ENCODE measurements at places on chromosomes 3 and 15.

DNA sequence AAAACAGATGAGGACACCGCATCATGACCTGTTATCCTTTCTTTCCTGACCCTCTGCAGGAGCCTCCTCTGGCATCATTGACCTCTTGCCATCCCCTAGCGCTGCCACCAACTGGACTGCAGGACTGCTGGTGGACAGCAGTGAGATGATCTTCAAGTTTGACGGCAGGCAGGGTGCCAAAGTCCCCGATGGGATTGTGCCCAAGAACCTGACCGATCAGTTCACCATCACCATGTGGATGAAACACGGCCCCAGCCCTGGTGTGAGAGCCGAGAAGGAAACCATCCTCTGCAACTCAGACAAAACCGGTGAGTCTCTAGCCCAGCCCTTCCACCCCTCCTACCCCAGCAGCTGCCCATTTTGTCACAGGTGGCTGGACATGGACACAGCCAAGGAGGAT, 218.4 kb upstream of the TRIM42 start:
- DNase-seq = no peak

DNA sequence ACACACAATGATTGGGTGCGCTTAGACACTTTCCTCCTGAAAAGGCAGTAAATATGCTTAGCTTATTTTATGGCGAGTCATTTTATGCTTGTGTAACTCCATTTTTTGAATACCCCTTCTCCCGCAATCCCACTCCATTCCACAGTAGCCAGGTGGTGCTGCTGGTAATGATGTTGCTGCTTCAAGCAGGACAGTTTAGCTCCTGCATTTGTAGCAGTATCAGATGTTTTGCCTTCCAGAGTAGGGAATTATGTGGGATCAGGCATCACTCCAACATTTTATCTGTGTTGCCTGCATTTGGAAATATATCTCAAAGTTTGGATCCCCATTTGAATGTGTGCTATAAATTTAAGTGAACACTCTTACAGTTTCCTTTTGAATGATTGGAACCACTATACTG, 302.1 kb upstream of the SGO1 start:
- no peak for DNase-seq

DNA sequence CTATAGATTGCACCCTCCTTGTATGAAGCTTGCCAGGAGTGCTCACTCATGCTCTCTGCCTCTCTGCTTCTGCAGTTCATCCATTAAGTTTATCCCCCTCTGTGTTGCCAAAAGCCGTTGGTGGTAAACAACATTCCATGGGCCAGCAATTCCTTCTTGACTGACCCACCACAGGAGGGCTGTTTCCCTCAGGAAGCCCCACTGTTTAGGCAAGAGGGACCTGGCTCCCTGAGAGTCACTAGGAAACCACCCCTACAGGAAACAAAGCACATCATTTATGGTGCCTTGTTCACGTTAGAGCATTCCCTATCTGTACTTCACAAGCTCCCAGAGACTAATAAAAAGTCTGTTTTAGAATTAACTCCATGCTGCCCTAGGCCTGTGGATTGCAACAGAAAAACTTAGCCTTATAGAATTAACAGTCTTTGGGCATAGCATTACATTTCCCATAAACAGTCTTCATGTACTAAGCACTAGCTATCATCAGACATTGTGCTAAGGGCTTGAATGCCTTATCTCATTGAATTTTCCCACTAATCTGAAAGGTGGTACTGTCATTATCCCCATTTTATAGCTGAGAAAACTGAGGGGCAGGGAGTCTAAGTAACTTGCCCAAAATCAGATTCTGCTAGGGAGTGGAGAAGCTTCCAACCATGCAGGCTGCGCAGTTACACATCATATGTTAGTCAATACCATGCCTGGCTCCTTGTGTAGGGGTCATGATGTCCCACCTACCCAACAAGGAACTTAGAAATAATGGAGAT, 149.9 kb downstream of the SHQ1 start:
- no peak for DNase-seq

- no peak for DNase-seq
These were observed 383.7 kb upstream of the CFAP20DC start for GRCh38 chr3:59433546-59433945.

- DNase-seq = no peak
These were observed 242.8 kb upstream of the PDZRN3 start for GRCh38 chr3:73867524-73867923.

DNA sequence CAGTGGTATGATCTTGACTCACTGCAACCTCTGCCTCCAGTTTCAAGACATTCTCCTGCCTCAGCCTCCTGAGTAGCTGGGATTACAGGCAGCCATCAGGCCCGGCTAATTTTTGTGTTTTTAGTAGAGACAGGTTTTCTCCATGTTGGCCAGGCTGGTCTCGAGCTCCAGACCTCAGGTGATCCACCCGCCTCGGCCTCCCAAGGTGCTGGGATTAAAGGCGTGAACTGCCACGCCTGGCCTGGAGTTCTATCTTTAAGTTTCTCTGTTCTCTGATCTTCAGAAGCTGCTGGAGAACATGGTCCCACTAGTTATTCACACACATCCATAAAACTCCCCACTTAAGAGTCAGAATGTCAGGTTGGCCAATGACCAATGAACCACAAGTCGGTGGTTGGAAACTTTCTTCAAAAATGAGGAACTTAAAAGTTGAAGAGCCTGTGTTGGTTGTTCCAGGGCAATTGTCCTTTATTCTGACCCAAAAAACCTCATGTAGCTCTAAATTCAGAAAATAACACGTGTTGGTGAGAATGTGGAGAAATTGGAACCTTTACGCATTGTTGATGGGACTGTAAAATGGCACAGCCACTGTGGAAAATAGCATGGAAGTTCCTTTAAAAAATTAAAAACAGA, 55.9 kb upstream of the PIK3CB start:
- DNase-seq = no peak

DNA sequence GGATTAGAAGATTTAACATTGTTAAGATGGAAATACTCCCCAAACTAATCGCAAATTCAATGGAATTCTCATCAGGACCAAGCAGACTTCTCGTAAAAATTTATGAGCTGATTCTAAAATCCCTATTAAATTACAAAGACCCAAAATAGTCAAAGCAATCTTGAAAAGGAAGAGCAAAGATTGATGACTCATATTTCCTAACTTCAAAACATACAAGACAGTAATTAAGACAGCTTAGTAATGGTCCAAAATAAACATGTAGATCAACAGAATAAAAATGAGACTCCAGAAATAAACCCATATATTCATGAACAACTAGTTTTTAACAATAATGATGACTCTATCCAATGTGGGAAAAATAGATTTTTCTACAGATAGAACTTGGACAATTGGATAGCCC, 148.7 kb downstream of the SI start:
- no peak for DNase-seq

DNA sequence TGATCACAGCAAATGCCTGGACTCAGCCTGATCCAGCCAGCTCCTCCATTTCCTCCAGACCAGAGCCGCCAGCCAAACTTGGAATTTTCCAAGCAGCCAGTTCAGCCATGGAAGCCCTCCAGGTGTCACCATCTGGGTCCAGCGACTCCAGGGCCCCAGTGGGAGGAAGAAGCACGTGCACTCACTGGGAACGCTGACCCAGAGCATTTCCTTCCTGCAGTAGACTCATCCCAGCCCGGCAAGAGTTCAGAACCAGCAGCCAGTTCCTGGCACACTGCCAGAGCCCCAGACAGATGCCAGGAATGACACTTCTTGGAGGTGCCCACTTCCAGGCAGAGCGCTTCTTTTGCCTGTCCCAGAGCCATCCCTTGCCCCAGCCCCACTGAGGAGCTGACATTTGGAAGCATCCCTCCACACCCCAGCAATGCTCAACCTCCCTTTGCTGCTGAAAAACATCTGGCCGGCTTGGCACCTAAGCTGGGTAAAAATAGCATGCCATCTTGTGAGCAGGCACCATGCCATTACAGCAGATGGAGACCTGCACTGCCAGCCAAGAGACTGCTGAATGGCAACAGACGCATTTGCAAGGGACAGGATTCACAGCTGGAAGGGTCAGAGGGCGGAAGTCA, 460.3 kb upstream of the PROK2 start:
- DNase-seq = no peak

DNA sequence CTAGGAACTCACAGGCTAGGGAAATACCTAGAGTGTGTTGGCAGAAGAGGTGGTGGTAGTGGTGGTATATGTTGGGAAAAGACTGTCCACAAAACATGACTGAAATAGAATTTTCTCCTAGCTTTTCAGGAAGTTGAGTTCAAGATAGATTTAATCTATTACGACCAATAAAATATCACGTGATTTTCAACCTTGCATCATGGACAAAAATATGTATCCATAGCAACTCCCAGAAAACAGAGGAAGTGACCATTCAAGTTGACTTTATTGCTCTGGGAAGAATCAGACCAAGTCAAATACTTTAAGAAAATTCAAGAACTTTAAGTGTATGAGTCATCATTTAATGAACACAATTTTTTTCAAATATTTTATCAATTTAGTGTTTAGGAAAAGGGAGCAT, 347.0 kb upstream of the ZNF385D start:
- no peak for DNase-seq

DNA sequence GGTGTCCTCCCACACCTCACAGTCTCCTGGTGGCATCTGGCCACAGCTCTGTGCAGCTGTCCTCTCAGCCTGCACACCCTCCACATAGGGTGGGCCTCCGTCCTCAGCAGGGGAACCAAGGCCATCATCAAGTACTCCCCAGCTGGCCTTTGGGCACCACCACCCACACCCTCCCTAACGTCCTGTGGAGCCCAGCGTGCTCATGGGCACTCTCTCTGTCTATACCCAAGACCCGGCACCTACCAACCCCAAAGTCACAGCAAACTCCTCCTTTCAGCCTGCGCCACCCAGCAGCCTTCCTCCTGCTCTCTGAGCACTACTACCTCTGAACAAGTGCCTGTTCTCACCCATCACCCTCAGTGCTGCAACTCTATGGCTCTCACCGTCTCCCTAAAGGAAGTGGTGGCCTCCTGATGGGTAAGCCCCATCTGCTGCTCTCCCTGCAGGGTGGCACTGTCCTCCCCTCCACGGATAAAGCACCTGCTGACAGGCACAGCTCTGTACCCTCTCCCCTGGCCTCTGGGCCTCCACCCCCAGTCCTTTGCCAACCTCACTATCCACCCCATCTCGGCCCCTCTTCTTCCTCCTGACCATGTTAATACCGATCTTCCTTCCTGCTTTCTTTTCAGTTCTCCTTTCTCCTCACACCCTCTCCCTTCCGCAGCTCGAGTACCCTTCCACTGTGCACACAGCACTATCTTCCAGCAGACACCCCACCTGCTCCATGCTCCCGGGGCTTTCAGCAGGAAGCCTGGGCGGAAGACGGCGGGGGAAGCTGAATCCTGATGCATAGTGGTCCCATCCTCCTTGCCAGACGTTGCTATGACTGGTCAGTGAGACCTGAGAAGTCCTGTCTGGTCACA, 31.5 kb downstream of the SLC41A3 start:
- DNase-seq = no peak

DNA sequence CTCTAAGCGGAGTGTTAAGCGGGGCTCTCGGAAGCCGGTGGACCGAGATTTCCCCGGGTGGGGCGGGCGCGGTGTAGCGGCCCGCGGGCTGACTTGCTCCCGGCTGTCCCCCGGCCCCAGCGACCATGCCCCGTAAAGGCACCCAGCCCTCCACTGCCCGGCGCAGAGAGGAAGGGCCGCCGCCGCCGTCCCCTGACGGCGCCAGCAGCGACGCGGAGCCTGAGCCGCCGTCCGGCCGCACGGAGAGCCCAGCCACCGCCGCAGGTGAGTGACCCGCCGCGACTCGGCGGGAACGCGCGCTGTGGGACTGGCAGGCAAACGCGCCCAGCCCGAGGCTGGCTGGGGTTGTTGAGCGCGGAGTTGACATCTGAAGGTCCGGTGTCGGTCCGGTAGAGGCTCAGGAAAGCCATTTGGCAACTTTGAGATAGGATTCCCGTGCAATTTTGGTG, 1.3 kb downstream of the SMC4 start:
- no peak for DNase-seq

- no peak for DNase-seq
These were observed 135.9 kb downstream of the FEZF2 start for GRCh38 chr3:62237286-62237948.

DNA sequence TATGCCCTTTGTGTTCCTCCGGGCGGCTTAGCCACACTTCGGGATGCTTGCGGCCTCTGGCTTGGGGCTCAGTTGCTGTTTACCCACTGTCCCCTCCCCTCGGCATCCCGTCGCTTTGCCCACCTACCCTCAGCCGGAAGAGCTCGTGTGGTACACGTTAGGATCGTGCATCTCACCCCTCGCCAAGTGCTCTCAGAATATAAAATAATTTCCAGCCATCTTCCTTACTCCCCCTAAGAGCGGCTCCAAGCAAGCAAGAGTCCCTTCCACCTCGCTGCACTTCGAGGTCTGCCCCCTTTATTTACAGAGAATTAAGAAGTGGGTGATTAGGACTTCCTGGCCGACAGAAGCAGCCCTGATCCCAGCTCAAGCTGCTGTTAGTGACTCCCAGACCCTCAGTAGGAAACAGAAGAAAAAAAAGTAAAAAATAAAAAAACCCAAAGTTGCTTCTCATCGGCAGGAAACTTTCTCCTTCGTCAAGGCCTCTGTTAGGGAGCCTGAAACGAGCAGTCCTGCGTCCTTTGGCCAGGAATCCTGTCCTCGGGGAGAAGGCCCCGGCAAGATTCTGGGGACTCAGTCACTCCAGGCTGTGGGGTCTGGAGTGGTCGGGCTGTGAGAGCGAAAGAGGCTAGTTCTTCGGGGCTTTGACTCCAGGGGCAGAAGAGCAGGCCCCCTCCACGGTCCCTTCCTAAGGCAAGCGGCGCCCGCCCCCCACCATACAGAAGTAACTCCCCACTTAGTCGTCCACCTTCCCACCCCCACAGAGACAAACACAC, 3.0 kb downstream of the MEIS2 start:
- peak; percentile 85 for DNase-seq

GRCh38 chr3:28924744-28925360, 356.0 kb upstream of the RBMS3 start:
- DNase-seq = no peak

DNA sequence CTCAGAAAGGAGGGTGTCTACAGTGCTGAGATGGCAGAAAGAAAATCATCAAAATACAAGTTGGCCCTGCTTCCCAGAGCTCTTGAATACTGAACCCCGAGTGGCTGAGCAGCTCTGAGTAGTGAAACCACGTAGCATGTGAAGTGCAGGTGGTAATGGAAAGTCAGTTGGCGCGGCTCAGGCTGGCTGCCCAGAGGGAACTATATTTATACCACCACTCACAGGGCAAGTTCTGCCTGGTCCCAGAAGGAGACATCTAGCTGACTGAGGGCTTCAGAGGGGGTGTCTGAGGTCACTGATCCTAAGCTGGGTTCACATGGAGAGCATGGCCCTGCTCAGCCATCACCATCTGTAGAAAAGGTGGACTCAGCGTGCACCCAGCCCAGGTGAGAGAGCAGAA, 129.6 kb upstream of the AGBL1 start:
- no peak for DNase-seq
